Activated CD4-positive, alpha-beta T cell treated with anti-CD3 and anti-CD28 coated beads, Interleukin-2, Interleukin-6, amounts not matched to agents 100 ng/mL and 50 ng/mL, durations not matched to agents 16 hours and 8 hours (primary cell): ENCODE measurements at places on chromosomes 3 and 15.

DNA sequence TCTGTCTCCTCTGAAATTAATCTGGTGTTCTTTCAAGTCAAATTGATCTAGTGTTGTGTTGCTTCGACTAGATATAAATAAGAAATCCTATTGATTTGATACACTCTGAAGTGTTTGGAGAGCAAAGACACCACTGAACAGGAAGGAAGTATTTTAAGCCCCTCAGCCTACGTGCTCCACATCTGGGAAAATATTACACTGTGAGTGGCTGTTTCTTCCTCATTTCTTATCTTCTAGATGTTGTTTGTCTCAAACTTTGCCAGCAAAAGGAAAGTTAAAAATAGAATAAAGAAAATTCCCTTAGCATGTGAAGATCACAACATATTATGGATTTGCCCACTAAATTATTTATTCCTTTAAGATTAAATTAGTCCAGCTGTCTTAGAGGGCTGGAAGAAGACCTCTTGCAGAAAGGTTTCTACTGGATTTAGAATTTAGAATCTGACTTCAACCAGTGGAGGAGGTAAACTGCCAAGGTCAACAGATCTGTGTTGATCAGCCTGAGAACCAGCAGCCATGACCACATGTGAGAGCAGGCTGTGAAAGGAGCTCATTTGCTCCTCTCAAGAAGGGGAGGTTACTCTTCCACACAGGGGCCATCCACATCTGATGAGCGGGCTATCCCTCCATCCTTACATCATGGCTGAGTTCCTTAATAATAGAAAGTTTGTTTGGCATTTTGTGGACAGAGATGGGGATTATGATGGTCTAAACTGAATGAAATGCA, 46.3 kb upstream of the ACKR4 start:
- DNase-seq = no peak

GRCh38 chr15:78263351-78263781, 996 bp upstream of the DNAJA4 start:
- no peak for DNase-seq

DNA sequence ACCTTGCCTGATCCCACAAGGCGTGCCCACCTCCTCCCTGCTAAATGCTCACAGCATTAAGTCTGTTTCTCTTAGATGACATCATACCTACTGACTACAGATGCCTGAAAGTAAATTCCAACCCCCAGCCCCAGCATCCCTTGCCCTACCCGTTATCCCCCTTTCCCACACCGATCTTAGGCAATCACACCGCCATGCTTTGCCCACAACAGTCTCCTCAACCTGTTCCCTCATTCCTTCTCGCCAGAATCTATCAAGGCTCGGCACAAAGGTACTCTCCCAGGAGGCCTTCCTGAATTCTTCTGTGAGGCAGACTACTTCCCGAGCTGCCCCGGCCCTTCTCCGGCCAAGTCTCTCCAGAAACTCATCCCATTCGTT, 789 bp upstream of the SEC61A1 start:
- DNase-seq = no peak

- DNase-seq = peak; percentile 27
These were observed 451.0 kb downstream of the MFSD1 start for GRCh38 chr3:159252772-159253384.

GRCh38 chr3:30752970-30753369, 141.5 kb downstream of the GADL1 start:
- peak; percentile 23 for DNase-seq

- peak; percentile 93 for DNase-seq
These were observed 9.5 kb upstream of the TRIM69 start for GRCh38 chr15:44726568-44727484.

DNA sequence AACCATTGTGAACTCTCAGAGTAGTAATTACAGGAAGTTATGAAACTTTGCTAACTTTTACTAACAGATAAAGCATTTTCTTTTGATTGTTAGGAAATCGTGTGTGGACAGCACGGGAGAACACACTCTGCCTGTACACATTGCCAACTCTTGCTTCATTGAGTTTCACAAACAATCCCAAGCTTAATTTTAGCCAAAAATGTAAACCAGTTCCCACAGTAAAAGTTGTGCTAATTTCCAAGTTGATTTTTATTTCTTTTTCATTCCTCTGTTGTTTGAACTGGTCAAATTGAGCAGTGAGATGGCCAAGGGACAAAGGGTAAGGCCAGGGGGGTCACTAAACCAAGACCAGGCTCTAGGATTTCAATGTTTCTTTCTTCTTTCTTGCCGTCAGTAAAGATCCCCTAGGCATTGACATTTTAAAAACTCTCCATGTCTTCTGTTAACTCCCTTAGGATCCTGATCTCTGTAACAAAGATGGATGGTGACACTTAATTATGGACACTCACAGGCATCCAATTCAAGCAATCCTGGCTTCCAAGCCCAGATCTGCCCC, 414.9 kb downstream of the RBMS3 start:
- no peak for DNase-seq

DNA sequence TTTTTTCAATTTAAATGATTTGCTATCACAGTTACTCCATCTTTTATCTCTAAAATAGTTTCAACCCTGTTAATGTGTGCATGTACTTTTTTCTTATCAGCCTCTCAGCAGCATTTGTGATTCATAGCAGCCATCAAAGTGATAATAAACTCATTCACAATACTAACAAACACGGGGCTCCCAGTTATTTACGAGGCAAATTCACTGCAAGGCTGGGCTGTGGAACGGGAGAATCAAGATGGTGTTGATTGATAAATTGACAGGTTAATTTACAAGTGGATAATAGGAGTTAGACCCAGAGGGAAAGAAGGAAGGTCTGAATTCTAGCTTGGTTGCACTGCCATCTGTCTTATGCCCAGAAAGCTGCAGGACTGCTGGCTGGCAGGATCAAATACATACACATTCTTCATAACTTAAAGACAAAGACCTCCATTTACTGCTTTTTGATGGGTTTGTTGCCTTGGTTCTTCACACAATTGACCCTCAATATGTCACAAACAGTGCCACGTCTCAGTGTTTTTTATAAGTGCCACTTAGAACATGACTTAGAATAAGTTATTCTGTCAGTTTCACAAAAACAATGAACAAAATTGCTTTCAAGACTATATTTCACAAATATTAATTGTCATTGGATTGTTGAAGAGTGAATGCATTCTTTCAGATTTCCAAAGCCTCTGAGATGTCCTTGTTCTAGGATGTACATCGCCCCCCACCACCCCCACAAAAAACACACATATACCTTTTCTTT, 562.8 kb downstream of the NR2F2 start:
- DNase-seq = no peak

- no peak for DNase-seq
These were observed 64.7 kb downstream of the IGF1R start for GRCh38 chr15:98712845-98713584.

DNA sequence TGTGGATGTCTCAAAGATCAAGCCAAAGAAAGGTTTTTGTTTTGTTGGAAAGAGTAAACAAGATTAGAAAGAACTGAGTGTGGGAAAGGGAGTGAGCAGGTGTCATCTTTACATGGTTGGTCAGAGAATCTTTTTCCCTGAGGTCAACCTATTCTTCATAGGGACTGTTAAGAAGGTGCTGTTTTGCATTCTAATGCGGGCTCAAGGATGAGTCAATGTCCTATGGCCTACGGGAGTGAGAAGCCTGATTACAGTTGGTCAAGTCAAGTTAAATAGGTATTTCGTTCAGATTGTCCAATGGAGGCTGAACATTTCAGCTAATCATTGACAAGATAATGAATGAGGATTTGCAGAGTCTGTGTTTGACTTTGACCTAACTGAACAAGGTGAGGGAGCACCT, 491.2 kb upstream of the PDZRN3 start:
- no peak for DNase-seq

GRCh38 chr15:57251308-57251707, 125.0 kb upstream of the CGNL1 start:
- no peak for DNase-seq

DNA sequence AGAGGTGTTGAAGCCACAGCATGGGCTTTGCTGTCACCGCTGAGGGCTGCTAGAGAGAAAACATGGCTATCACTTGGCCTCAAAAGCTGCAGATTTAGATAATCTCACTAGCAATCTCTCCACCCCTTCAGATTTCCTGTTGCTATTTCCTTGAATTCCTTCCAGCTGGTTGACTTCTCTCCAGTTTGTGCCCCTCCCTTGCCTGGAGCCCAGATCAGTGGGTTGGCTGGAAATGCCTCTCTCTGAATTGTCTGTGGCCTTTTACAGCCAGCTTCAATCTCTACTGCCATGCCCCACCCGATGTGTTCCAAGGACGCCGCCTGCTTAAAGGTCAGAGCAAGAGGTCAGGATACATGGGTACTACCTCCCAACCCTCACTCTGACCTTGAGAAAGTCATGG, 294.1 kb downstream of the NTRK3 start:
- no peak for DNase-seq

DNA sequence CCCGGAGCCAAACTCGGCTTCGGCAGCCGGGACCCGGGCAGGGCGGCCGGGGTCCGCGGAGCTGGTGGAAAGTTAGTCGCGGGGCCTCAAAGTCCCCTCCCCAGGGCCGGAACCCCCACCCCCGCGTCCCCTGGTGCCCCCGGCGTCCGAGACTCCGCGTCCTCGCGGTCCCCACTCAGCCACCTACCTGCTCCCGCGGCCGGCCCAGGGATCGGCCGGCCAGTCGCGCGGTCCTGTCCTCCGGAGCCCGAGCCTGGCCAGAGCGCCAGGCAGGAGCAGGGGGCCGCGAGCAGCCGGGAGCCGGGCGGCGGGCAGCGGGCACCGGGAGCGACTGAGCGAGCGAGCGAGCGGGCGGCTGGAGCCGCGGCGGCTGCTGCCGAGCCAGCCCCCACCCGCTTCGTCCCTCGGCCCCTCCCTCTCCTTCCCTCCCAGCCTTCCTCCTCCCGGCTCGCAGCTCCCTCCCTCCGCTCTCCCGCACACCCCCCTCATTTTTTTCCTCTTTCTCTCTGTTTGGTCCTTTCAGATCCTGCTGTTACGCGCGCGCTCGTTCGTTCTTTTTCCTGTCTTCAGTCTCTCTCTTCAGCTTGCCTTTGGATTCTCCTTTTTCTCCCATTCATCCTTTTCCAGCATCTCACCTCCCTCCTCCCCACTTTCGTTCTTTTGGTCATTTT, at the start of gene MEGF11:
Gene MEGF11, minus strand, starts transcription at position 333 of the 671 bp plus-strand sequence. CDS start 125,347 bp downstream, outside the sequence.
- no peak for DNase-seq

DNA sequence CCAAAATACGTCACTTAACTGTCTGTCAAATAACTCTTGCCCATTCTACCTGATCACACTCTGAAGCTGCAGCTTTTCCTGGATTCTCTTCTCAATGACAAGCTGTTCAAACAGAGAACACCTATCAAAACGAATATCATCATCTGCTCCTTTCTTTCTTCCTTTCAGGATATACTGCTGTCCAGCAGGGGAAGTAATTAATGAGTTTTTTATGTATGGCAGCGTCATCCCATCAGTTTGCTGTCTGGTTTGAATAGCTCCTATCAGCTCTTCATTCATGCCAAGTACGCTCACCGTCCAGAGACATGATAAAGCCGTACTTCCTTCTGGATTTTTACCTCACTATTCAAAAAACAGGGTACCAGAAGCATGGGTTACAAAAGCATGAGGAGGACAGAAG, at the start of gene CHRM5:
Gene CHRM5, plus strand, starts transcription at position 274 of the 400 bp plus-strand sequence. CDS start 94,221 bp downstream, outside the sequence.
- no peak for DNase-seq

- peak; percentile 73 for DNase-seq
These were observed 105.9 kb downstream of the TPRG1 start for GRCh38 chr3:189277711-189278110.

DNA sequence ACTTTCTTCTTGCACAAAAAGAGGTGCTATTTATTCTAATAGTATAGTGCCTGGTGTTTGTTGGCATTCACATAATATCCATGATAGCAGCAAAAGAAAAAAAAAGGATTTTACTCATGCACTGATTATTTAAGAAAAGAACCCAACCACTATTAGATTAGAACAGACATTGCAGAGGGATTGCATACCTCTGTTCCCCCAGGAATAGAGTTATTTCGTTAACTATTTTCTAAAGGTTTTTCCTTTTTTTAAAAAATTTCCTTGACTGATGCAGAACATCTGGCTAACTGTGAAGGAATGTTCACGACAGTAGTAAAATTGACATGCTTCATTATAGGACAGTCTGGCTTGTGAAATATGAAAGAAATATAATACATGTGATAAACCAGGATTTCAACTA, 136.6 kb upstream of the PTX3 start:
- no peak for DNase-seq

DNA sequence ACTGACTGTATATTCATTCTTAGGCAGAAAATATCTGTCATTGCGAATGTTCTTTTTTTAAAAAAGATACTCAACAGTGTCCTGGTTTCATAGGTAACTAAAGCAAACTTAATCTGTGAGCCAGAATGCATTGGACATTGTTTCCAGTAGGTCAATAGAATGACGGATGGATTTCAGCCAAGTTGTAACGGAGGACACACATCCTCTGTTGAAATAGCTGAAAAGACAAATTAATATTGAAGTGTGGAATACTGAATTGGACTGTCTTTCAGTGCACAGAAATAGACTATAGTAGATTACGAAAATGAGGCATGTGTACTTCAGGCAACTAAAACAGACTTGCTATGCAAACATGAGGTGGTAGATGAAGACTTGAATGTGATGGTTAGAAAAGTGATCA, 461.6 kb downstream of the WDR72 start:
- DNase-seq = no peak

DNA sequence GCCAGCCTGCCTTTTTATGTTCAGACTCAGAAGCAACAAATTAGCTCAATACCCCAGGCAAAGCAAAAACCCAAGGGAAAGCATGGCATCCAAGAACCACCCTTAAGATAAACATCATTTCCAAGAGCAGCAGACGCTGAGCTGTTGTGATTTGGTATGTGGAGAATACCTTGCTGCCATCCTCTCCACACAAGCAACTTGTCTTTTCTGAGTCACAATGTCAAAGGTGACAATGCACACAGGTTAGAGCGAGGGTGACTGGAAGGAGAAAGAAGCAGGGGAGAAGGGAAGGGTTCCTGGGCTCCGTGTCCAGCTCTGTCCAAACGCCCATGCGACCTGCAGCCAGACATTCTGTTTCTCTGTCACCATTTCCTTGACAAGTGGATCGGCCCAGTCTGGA, 6.0 kb downstream of the PCSK6 start:
- DNase-seq = no peak

- DNase-seq = no peak
These were observed 494.3 kb downstream of the SQOR start for GRCh38 chr15:46129145-46129544.

- DNase-seq = no peak
These were observed 5.7 kb upstream of the MCTP2 start for GRCh38 chr15:94225616-94226015.

GRCh38 chr3:51391075-51391565, at the start of gene RBM15B:
RBM15B (plus strand) TSS chr3:51391285; CDS start chr3:51391400, 115 bp downstream.
- DNase-seq = peak; percentile 99

DNA sequence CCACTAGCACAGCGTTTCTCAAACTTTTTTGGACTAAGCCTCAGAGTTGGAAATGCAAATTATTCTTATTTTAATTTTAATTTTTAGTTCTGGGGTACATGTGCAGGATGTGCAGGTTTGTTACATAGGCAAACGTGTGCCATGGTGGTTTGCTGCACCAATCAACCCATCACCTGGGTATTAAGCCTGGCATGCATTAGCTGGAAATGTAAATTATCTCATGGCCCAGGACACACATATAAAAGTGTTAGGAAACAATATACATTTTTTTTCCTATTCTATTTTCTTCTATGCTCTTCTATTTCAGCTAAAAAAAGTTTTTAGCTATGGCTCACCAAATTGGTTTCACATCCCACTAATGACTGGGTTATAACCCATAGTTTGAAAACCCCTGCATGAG, 73.3 kb upstream of the LRIG1 start:
- no peak for DNase-seq
